Type B pancreatic cell (in vitro differentiated cells): ENCODE measurements at places on chromosomes 3 and 15.

DNA sequence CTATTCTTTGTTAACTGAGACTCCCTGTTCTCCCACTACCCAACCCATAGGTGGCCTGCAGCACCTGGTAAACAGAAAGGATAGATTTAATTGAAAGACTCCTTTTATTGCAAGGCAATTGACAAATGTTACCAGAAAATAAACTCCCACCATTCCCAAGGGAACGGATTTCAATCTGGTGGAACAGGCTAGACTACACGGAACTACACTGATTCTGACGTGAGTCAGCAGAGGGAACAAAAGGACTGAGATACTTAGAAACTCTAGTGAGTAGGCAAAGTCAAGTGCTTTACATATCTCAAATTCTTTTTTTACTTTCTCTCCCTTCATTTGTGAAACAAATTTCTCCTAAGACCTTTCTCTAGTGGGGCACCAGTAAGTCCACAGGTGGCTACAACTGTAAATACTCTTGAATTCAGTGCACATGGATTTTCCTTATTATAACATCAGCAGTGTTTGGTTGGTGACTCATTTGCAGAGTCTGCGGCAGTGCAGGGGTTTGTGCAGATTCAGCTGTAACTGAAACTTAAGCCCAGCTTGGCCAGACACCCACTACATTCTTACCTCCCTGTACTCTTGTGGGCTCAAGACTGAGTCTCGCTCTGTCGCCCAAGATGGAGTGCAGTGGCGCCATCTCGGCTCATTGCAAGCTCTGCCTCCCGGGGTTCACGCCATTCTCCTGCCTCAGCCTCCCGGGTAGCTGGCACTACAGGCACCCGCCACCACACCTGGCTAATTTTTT lies 34.3 kb upstream of the PLSCR2 start:
- H3K27me3 ChIP-seq: no peaks in the 10 kb centered on the region
- no peaks in the 10 kb centered on the region for H3K36me3 ChIP-seq
- H3K4me1 ChIP-seq: peaks cover 29% of the 10 kb centered on the region

DNA sequence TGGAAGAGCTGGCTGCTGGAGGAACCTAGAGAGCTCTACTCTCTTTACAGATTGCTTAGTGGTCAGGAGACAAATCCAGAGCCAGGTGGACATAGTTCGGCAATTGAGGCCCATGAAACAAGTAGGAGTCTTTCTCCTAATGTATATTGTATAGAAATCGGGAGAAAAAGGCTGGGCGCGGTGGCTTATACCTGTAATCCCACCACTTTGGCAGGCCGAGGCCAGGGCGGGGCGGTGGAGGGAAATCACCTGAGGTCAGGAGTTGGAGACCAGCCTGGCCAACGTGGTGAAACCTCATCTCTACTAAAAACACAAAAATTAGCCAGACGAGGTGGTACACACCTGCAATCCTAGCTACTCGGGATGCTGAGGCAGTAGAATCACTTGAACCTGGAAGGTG lies 10.8 kb downstream of the RAD54L2 start:
- no peak for DNase-seq
- H3K27me3 ChIP-seq: no peaks in the 10 kb centered on the region
- H3K36me3 ChIP-seq: peaks cover 7% of the 10 kb centered on the region
- H3K4me1 ChIP-seq: no peaks in the 10 kb centered on the region

GRCh38 chr3:36907911-36908646 lies 36.8 kb downstream of the TRANK1 start:
- no peaks in the 10 kb centered on the region for H3K27me3 ChIP-seq
- peaks cover 19% of the 10 kb centered on the region for H3K4me1 ChIP-seq
- H3K36me3 ChIP-seq: no peaks in the 10 kb centered on the region
- H3K27ac ChIP-seq: peak overlapping the region; percentile 63

- no peak overlapping the region for H3K4me3 ChIP-seq
- no peak overlapping the region for H3K27ac ChIP-seq
- H3K27me3 ChIP-seq: no peaks in the 10 kb centered on the region
- H3K4me1 ChIP-seq: peaks cover 26% of the 10 kb centered on the region
- H3K36me3 ChIP-seq: peaks cover 18% of the 10 kb centered on the region
- DNase-seq: no peak
Observed at GRCh38 chr3:171614318-171614921, 154.2 kb upstream of the TNIK start.
